T-cell (primary cell): ENCODE measurements at places on chromosomes 2 and 18. TPM values are rescaled to one million over a fixed set of nuclear protein-coding genes. Genes with fewer than 3 reads are reported as not detected.
A peak's percentile ranks its signal among the peaks of the same experiment; 100 is the strongest.

DNA sequence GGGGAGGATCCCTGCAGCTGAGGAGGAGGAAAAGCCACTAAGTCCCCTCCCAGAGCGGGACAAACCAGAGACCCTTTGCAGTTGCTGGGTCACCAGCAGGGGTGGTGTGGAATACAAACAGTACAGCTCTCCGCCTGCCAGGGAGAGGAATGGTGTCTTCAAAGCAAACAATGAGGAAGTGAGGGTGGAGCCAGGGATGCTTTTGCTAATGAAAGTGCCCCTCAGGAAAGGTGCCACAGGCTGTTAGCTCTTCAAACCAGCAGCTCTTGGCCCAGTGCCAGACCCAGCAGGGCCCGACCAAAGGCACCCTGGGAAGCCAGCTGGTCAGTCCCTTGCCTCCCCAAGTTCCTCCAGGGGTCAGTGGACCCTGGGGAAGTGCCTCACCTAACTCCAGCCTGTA is 102.8 kb downstream of the HIBCH start:
- no peak overlapping the region for H3K27ac ChIP-seq
- no peaks in the 10 kb centered on the region for H3K36me3 ChIP-seq
- no peaks in the 10 kb centered on the region for H3K27me3 ChIP-seq

- no peaks in the 10 kb centered on the region for H3K27me3 ChIP-seq
- no peaks in the 10 kb centered on the region for H3K36me3 ChIP-seq
- H3K4me1 ChIP-seq: no peaks in the 10 kb centered on the region
- DNase-seq: no peak
- H3K27ac ChIP-seq: no peak overlapping the region
These were observed 8.5 kb downstream of the CEP76 start for GRCh38 chr18:12694032-12694431.

GRCh38 chr2:220533485-220533884 is 906.1 kb downstream of the SLC4A3 start:
- H3K4me3 ChIP-seq: no peak overlapping the region
- H3K4me1 ChIP-seq: no peaks in the 10 kb centered on the region
- no peaks in the 10 kb centered on the region for H3K27me3 ChIP-seq
- H3K36me3 ChIP-seq: no peaks in the 10 kb centered on the region

DNA sequence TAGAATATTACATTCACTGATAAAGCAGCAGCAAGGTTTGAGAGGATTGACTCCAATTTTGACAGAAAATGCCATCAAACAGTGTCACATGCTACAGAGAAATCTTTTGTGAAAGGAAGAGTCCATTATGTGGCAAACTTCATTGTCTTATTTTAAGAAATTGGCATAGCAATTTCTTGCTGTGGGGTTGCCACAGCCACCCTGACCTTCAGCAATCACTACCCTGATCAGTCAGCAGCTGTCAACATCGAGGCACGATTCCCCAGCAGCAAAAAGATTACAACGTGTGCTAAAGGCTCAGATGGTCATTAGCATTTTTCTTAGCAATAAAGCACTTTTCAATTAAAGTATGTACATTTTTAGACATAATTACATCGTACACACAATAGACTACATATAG is 74.7 kb downstream of the PRKCE start:
- H3K36me3 ChIP-seq: no peaks in the 10 kb centered on the region
- no peak for DNase-seq
- no peaks in the 10 kb centered on the region for H3K27me3 ChIP-seq
- no peak overlapping the region for H3K27ac ChIP-seq
- no peaks in the 10 kb centered on the region for H3K4me1 ChIP-seq
- H3K4me3 ChIP-seq: no peak overlapping the region

TACR1 gene
- not detected for total RNA-seq

GRCh38 chr2:234632527-234633391 is 135.9 kb upstream of the ARL4C start:
- no peaks in the 10 kb centered on the region for H3K4me1 ChIP-seq
- no peak for DNase-seq
- no peak overlapping the region for H3K27ac ChIP-seq
- no peaks in the 10 kb centered on the region for H3K36me3 ChIP-seq
- H3K27me3 ChIP-seq: peaks cover 12% of the 10 kb centered on the region
- no peak overlapping the region for H3K4me3 ChIP-seq

ASXL3 gene
- not detected for total RNA-seq

- no peaks in the 10 kb centered on the region for H3K4me1 ChIP-seq
- H3K36me3 ChIP-seq: no peaks in the 10 kb centered on the region
- peaks cover 6% of the 10 kb centered on the region for H3K27me3 ChIP-seq
- H3K27ac ChIP-seq: no peak overlapping the region
- H3K4me3 ChIP-seq: no peak overlapping the region
These were observed 56.4 kb downstream of the DCDC2C start for GRCh38 chr2:3759761-3760160.

- no peak overlapping the region for H3K27ac ChIP-seq
- H3K27me3 ChIP-seq: no peaks in the 10 kb centered on the region
- H3K36me3 ChIP-seq: peaks cover 19% of the 10 kb centered on the region
- no peak overlapping the region for H3K4me3 ChIP-seq
These were observed 130.4 kb downstream of the ZNF236 start for GRCh38 chr18:76952747-76953146.

DNA sequence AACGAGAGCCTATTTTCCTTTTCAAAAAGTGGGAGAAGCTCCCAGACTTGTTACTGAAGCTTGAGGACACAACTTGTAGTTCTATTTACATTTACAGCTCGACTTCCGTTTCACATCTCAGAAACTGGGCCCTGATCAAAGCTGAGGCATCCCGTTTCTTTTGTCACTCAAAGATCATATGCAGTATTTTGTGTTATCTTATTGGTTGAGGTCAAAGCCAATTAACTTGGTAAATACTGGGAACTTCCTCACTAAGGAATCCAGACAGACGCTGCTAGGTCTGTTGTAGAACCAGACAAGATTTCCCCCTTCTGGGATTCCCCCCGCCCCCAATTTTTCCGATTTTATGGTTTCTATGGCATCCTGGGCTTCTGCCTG is 50.3 kb downstream of the TSN start:
- H3K27me3 ChIP-seq: no peaks in the 10 kb centered on the region
- no peak overlapping the region for H3K4me3 ChIP-seq
- no peaks in the 10 kb centered on the region for H3K4me1 ChIP-seq
- DNase-seq: no peak
- H3K27ac ChIP-seq: no peak overlapping the region
- no peaks in the 10 kb centered on the region for H3K36me3 ChIP-seq

DNA sequence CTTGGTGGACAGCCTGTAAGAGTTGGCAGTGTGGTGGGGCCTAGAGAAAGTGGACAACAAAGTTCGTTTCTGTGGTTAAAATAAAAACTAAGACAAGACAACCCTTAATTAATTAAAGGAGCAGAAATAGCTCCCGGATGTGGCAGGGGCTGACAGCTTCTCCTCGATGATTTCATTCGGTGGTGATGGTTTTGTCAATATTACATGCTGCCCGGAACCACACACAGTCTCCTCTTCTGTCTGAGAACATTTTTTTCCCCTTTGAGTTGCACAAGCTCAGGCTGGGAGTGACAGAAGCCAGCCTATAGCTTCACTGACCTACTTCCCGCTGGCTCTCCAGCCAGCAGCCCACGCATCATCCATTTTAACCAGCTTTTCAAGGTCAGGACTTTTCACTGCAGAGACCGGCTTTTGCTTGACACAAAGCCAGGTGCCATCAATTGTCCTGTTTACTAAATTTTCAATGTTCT is 378.8 kb downstream of the SLC4A3 start:
- H3K36me3 ChIP-seq: no peaks in the 10 kb centered on the region
- H3K4me3 ChIP-seq: no peak overlapping the region
- H3K27me3 ChIP-seq: no peaks in the 10 kb centered on the region
- no peak for DNase-seq
- H3K4me1 ChIP-seq: no peaks in the 10 kb centered on the region

ADAM23 gene
- total RNA-seq: 5.7 TPM

ATP6V1C2 gene
- 0.36 TPM for total RNA-seq

- H3K27me3 ChIP-seq: no peaks in the 10 kb centered on the region
- no peak overlapping the region for H3K4me3 ChIP-seq
- H3K36me3 ChIP-seq: no peaks in the 10 kb centered on the region
- DNase-seq: no peak
- no peak overlapping the region for H3K27ac ChIP-seq
These were observed 823.1 kb downstream of the EPHA4 start for GRCh38 chr2:220748875-220749479.

DNA sequence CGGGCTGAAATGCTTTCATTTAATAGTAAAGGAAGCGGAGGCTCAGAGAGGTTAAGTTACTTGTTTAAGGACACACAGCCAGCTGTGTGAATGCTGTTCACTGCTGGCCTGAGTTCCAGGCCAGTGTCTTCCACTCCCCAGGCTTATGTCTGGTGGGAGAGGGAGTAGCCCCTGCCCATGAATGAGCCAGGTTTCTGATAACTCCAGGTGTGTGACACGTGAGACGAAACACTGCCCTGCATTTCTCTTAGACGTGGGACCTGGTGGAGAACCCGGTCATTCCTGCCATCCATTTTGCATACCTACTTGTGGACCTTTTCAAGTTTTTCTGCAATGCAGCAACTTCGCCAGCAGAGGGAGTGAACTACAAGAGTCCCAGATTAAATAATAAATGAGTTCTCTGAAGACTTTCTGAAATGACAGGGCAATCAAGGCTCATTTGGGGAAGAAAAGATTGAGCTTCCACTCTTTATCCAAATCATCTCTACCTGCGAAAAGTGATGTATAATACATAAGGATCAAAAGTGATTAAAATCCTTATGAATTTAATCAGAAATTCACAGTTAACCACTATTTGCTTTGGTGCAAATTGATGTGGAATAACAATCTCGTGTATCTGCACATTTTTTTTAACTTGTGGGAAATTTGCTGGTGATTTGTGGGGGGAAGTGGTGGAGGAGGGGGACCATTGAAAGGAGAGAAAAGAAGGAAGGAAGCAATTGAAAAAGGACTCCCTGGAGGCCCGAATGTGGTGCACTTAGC is 79.4 kb upstream of the ASB18 start:
- peaks cover 36% of the 10 kb centered on the region for H3K27me3 ChIP-seq
- no peaks in the 10 kb centered on the region for H3K36me3 ChIP-seq
- H3K27ac ChIP-seq: no peak overlapping the region
- H3K4me1 ChIP-seq: no peaks in the 10 kb centered on the region
- DNase-seq: peak; percentile 44

NPPC gene
- total RNA-seq: 1.1 TPM

GRCh38 chr2:226050822-226051221 is 651.3 kb downstream of the NYAP2 start:
- DNase-seq: no peak
- H3K27me3 ChIP-seq: peaks cover 2% of the 10 kb centered on the region
- no peak overlapping the region for H3K4me3 ChIP-seq
- H3K4me1 ChIP-seq: no peaks in the 10 kb centered on the region
- no peaks in the 10 kb centered on the region for H3K36me3 ChIP-seq

ACVR1C gene
- 5.2 TPM for total RNA-seq

DNA sequence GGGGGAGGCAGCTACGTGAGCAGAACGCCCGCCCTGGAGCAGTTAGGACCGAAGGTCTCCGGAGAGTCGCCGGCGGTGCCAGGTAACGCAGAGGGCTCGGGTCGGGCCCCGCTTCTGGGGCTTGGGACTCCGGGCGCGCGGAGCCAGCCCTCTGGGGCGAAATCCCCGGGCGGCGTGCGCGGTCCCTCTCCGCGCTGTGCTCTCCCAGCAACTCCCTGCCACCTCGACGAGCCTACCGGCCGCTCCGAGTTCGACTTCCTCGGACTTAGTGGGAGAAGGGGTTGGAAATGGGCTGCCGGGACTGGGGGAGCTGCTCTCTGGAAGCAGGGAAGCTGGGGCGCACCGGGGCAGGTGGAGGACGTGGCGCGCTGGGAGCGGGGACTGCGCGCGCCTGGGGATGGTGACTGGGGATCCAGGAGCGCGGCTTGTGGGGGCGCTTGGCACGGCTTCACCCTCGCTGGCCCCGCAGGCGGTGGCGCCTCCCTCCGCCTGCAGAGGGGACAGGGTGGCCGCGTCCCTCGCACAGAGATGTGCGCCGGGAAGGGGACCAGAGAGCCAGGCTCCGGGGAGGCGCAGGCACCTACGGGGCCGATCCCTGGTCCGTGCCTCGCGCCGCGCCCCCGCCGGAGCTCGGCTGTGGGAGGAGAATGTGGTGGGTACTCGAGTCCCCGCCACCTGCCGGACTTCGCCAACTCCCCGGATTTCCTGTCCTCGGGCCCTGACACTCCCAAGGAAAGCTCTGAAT is 688 bp downstream of the CDH20 start:
- H3K4me3 ChIP-seq: no peak overlapping the region
- H3K27me3 ChIP-seq: peaks cover 19% of the 10 kb centered on the region
- no peaks in the 10 kb centered on the region for H3K36me3 ChIP-seq
- H3K4me1 ChIP-seq: no peaks in the 10 kb centered on the region
- no peak for DNase-seq
- H3K27ac ChIP-seq: no peak overlapping the region

GRCh38 chr2:104249629-104250028 is 604.3 kb upstream of the POU3F3 start:
- H3K4me3 ChIP-seq: no peak overlapping the region
- no peak overlapping the region for H3K27ac ChIP-seq
- H3K27me3 ChIP-seq: no peaks in the 10 kb centered on the region
- no peak for DNase-seq
- no peaks in the 10 kb centered on the region for H3K36me3 ChIP-seq

DNA sequence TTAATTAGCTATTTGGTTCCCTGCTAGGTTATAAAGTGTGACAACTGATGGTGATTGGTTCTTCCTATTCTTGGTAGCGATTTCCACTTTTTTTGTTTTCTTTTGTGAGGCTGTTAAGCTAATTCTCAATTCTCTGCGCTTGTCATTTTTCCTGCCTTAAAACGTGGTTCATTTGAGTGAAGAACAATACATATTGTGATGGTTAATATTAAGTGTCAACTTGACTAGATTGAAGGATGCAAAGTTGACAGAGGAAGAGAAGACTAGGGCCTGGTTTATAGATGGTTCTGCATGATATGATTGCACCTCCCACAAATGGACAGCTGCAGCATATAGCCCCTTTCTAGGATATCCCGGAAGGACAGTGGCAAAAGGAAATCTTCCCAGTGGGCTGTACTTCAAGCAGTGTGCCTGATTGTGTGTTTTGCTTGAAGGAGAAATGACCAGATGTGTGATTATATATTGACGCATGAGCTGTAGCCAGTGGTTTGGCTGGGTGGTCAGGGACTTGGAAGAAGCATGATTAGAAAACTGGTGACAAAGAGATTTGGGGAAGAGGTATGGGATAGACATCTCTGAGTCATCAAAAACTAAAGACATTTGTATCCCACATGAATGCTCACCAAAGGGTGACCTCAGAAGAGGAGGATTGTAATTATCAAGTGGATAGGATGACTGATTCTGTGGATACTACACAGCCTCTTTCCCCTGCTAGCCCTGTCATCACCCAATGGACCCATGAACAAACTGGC is 39.4 kb upstream of the ZNF804A start:
- no peaks in the 10 kb centered on the region for H3K36me3 ChIP-seq
- no peak overlapping the region for H3K27ac ChIP-seq
- H3K4me3 ChIP-seq: no peak overlapping the region
- H3K4me1 ChIP-seq: no peaks in the 10 kb centered on the region

DNA sequence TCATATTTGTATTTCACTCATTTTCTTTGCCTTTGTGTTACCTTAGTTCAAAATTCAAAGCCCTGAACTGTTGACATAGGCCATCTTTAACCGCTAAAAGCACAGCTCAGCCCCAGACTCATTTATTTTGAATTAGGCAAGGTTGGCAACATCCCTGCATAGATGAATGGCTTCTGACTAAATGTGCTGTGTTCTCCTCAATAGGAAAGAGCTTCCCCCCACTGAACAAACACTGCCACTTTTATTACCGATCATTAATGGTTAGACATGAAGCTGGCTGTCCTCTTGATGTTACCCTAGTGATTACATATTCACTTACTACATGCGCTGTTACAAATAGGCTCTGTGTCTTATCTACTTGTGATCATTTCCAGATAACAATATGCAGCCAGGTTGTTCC is 170.7 kb downstream of the ADCYAP1 start:
- DNase-seq: no peak
- H3K27ac ChIP-seq: no peak overlapping the region
- H3K4me3 ChIP-seq: no peak overlapping the region
- no peaks in the 10 kb centered on the region for H3K36me3 ChIP-seq
